Stimulated activated CD8-positive, alpha-beta memory T cell treated with anti-CD3 and anti-CD28 coated beads, Interleukin-2, amount 100 ng/mL, for 1 hour (primary cell): ENCODE measurements at places on chromosomes 4 and X.

- DNase-seq: no peak
Measured at GRCh38 chrX:115583496-115584004, 22.6 kb downstream of the PLS3 start.

- no peak for DNase-seq
Measured at GRCh38 chrX:68935362-68935761, 106.5 kb downstream of the EFNB1 start.

- DNase-seq: no peak
Measured at GRCh38 chrX:25178555-25178954, 162.8 kb upstream of the ARX start.

DNA sequence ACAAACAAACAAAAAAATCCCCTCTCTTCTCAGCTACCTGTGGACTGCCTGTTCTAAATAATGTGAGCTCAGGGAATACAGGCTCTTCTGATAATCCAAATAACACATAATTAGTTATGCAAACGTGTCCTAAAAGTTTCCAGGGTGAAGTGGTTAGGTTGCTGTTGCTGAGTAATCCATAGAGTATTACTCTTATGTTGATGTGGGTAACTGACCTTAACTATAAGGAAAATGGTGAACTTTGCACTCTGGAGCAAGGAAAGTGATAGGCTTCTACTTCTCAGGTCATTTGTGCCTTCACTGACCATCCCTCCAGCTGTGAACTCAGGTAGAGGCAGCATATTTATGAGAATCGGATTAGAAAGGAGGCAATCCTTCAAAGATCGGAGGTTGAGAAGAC is 19.9 kb downstream of the MSN start:
- DNase-seq: no peak

- DNase-seq: no peak
Measured at GRCh38 chrX:33086886-33087285, 124.5 kb downstream of the DMD start.

DNA sequence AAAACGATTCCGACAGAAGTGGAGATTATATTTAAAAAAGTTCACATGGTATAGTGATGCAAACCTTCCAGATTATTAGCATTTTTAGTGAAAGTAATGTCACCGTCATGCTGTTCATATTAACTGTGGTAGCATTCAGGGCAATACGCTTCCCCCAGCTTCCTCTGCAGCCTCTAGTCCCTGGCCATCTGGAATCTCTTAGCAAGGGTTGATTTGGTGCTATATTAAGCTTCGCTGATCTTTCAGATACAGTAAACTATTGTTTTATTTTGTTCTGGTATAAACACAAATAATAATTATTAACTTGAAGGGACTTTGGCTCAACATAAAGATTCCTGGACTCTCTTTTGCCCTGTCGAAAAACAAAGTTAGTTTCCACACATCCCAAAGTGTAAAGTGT is 1080.5 kb upstream of the TENM3 start:
- DNase-seq: no peak

DNA sequence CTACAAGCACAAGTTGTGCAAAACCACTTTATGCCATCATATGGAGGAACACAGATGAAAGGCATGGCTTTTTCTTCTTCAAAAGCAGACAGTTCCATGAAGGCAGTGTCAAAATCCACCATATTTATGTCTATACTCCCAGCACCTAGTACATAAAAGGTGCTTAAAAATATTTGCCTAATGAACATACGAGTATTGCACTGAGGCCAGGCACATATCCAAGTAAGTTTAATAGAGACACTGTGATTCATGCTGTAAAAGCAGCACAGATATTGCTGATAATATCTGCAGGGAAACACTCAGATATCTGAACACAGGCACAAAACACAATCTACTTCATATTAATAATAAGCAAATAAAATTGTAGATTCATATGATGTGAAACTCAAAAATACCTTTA is 48.1 kb upstream of the CXCL8 start:
- DNase-seq: no peak
